Putamen (tissue), 1 donor: ENCODE measurements at places on chromosomes 12 and 14.
A peak's percentile ranks its signal among the peaks of the same experiment; 100 is the strongest.

DNA sequence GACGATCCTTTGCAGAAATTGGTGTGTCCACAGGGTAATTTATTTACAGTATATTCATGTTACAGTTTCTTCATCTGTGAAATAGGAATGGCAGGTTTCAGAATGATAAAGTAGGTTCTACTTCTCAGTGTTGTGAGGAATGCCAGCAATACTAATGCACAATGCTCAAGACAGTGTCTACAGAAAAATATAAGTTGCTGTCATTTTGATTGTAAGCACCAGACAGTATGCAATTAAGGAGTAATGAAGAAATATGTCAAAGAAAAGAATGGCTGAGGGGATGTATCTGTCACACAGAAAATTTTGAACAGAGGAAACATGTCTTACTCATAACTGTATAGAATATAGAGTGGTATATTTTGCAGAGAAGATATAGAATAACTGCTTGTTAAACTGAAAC, 525.4 kb downstream of the GALC start:
- no peak for DNase-seq

- no peak for DNase-seq
These were observed 37.4 kb downstream of the SPTLC2 start for GRCh38 chr14:77579065-77579464.

DNA sequence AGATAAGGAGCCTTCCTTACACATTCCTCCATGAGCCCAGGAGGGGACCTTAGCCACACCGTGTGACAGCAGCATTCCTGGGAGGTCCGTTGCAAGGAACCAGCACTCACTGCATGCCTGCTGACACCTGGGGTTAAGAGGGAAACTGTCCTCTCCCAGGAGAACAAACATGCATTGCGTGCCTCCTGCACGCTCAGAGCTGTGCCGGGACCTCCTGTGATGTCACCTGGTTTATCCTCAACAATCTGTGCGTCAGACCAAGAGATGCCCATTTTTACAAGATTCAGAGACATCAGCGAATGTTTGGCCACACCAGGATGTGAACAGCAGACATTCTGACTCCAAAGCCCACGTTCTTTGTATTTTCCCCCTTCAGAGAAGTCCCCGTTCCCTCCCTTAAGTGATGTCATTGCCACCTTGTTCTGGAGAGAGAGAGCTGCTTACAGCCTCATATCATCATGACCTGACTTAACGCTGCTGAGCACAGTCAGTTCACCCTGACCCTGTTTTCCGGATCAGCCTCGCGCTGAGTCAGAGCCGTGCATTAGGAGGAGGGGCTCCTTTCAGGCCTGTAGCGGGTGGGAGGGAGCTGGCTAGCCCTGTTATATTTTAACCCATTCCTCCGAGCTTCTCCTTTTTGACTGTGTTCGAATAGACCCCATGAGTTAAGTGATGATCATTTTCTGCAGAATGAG, 36.2 kb downstream of the TMEM120B start:
- peak; percentile 66 for DNase-seq

DNA sequence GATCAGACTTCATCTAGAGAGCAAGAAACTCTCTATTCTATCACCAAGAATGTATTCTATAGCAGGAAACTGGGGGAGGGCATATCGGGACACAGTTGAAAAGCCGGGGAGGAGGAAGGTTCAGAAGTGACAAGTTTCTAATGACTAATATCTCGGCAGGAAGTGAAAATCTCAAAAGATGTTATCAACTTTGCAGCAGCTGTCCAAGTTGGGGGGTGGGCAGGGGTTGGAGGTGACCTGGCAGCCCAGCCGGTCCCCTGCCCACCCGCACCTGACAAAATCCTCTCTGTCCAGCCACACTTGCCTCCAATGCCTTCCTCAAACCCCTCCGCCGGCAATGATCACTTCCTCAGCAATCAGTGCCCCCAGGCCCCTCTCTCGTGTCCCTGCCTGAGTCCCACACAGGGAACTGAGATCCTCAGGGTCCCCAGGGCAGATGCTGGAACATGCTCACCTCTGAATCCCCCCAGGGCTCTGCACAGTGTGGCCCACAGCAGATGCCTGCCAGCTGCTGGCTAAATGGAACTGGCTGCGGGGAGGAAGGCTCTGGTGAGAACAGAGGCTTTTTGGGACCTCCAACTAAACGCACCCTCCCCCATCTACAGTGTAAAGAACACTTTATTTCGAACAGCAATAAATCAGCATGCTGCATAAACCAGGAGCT, 43.9 kb downstream of the CCDC88C start:
- peak; percentile 64 for DNase-seq

DNA sequence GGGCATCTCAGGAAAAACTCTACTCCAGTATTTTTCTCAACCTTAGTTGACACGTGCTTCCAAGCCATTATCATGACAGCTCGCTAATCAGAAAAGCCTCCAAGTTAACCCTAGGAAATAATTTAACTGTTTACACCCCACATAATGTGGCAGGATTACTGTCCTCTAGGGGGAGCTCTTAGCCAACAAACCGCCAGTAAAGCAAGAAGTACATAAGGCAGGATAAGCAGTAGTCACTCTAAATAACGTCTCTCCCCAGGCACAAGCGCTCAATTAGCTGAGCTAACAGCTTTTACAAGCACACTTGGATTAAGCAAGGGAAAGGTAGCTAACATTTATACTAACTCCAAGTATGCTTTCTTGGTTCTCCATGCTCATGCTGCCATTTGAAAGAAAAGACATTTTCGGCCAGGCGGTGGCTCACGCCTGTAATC, 22.8 kb downstream of the APOBEC1 start:
- DNase-seq: no peak

GRCh38 chr12:41624571-41624970, 436.5 kb downstream of the PDZRN4 start:
- no peak for DNase-seq

- DNase-seq: no peak
These were observed 9.1 kb downstream of the SLC15A4 start for GRCh38 chr12:128814411-128815261.

- peak; percentile 85 for DNase-seq
These were observed 48.3 kb downstream of the TTLL5 start for GRCh38 chr14:75709207-75709812.

- no peak for DNase-seq
These were observed 4.3 kb downstream of the DDIT3 start for GRCh38 chr12:57515934-57516541.

DNA sequence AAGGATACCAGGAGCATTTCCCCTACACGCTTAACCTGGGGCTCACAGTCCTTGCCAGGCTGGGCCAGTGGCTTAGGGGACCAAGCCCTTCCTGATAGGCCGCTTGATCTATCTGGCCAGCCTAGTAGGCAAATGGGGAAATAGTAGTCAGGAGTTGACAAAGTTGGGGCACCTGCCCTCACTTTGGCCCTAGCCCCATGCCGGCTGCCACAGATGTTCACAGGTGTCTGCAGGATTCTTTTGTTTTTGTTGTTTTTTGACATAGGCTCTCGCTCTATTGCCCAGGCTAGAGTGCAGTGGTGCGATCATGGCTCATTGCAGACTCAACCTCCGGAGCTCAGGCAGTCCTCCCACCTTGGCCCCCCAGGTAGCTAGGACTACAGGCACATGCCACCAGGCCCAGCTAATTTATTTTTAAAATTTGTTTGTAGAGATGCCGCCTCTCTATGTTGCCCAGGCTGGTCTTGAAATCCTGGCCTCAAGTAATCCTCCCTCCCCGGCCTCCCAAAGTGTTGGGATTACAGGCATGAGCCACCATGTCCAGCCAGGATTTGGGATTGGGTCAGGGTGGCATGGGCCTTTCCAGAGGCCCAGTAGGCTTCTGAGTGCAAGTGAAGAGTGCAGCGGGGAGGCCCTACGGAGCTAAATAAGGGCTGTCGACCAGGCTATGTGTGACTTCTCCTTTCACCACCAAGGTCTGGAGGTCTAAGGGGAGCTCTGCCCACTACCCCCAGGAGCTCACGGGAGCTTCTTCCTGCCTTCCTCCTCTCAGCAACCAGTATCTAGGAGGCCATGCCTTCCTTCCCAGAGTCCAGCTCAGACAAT, 15.5 kb upstream of the HDAC7 start:
- no peak for DNase-seq

GRCh38 chr14:93276031-93276716, 56.7 kb downstream of the BTBD7 start:
- no peak for DNase-seq

GRCh38 chr12:101021442-101021841, 188.6 kb downstream of the SLC5A8 start:
- no peak for DNase-seq

DNA sequence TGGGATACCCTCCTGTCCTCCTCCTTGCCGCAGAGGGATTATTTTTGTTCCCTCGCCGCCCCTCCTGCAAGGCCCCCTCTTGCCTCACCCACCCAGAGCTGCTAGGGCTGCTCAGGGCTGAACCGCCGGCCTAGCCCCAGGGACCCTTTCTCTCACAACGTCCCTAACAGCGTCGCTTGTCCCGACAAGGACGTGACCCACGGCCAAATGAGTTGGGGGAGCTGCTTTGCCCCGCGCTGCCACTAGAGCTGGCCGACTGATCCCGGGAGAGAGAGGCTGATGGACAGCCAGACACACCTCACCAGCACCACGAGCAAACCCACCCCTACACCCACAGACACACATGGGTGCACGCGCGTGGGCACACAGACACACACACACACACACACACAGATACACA, 154.6 kb upstream of the ALG10B start:
- no peak for DNase-seq

DNA sequence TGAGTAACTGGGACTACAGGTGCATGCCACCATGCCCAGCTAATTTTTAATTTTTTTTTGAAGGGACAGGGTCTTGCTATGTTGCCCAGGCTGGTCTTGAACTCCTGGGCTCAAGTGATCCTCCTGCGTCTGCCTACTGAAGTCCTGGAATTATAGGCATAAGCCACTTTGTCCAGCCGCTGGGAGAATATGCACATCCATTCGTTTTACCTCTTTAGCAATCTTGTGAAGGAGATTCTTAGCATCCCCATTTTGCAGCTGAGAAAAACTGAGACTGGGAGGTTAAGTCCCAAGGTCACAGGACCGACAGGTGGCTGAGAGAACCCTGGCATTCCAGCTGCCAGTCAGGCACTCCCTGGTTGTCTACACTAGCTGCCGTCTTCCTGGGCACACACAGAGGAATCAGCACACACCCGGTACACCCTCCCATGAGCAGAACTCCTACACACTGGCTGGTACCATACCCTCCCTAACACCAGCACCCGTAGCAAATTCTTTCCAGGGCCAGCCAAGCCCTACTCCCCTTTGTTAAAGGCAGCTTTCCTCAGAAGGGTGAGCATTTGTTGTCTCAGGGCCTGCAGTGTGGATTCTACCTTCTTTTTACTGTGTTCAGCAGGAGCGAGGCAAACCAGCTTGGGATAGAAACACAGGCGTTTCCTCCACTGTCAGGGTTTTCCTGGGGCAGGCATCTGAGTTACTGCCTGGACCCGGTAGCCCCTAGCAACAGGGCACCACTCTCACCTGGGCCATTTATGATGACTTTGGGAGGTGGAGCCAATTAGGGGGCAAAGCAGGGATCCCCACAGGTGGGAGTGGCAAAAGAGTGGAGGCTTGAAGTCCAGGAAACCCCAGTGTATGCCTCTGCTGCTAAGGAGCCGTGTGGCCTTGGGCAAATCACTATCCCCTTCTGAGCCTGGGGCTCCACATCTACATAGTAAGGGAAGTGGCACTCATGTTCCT, 70.2 kb downstream of the IRF2BPL start:
- DNase-seq: no peak

- no peak for DNase-seq
These were observed 402 bp downstream of the LMNTD1 start for GRCh38 chr12:25552681-25553080.

DNA sequence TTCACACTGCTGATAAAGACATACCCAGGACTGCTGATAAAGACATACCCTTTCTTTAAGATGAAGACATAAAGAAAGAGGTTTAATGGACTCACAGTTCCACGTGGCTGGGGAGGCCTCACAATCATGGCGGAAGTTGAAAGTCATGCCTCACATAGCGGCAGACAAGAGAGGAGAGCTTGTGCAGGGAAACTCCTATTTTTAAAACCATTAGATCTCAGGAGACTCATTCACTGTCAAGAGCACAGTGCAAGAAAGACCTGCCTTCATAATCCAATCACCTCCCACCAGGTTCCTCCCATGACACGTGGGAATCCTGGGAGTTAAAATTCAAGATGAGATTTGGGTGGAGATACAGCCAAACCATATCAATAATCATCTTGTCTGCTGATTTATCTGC, 278.1 kb downstream of the SLC6A15 start:
- DNase-seq: no peak

- DNase-seq: peak; percentile 31
These were observed 350.8 kb upstream of the STXBP6 start for GRCh38 chr14:25400607-25401206.

- DNase-seq: peak; percentile 78
These were observed at the start of gene BAZ1A for GRCh38 chr14:34875031-34875922. Gene BAZ1A, minus strand, starts transcription at chr14:34875360. Its CDS starts 756 bp downstream, at chr14:34874604.

GRCh38 chr12:71871116-71871515, 31.6 kb downstream of the TBC1D15 start:
- no peak for DNase-seq

DNA sequence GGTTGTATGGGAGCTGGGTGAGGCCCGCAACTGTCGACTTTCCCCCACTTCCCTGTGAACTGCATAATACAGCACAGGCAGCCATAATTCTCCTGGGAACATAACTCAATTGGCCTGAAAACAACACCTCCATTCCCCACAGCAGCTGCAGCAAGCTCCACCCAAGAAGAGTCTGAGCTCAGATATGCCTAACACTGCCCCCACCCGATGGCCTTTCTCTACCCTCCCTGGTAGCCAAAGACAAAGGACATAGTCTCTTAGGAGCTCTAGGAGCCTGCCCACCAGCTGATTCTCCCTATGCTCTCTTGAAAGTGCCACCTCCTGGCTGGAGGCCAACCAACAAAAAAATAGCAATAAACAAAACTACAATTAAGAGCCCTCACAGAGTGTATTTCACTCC, 542.7 kb upstream of the LMO3 start:
- no peak for DNase-seq

- no peak for DNase-seq
These were observed 54.5 kb upstream of the MMP17 start for GRCh38 chr12:131773582-131774221.

DNA sequence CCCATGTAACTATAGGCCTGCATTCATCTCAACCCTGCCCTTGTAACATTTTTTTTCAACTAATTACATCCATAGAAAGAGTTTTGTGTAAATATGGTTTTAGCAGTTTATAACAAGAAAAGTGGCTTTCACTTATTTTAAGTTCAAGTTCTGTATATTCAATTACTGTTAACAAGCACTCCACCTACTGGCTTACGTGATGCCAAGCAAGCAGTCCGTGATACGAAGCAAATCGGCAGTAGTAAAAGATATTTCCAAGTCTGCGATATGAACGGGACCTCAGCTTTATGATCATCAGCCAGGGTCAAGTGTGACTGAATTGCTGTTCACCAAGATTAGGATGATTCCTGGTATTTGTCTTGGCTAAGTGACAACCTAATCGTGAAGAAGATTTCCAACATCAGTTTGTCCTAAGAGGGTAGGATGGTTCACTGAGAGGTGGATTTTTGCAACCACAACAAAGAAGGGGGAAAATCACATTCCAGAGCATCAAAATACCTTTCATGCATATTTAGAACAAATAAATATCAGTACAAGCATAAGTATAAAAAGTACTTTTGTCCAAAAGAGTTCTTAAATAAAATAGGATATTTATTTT, 456.2 kb downstream of the FOXG1 start:
- no peak for DNase-seq
